AG20443 (cell line): ENCODE measurements at places on chromosomes 6 and 20.

- no peak for DNase-seq
Measured at GRCh38 chr20:44392776-44393607, 37.5 kb downstream of the HNF4A start.

GRCh38 chr6:143556529-143556928 is 45.0 kb upstream of the FUCA2 start:
- peak; percentile 87 for DNase-seq

GRCh38 chr6:104286641-104287040 is 573.1 kb downstream of the HACE1 start:
- DNase-seq = no peak

- DNase-seq = no peak
Measured at GRCh38 chr6:52552278-52552643, 24.6 kb downstream of the TRAM2 start.

- DNase-seq = no peak
Measured at GRCh38 chr6:142550310-142551063, 248.7 kb downstream of the ADGRG6 start.

GRCh38 chr20:54570561-54570960 is 95.2 kb downstream of the DOK5 start:
- DNase-seq = no peak

- DNase-seq = peak; percentile 69
Measured at GRCh38 chr20:23419995-23420901, 1.0 kb downstream of the NAPB start.

GRCh38 chr20:10022625-10023024 is 12.2 kb upstream of the ANKEF1 start:
- no peak for DNase-seq

DNA sequence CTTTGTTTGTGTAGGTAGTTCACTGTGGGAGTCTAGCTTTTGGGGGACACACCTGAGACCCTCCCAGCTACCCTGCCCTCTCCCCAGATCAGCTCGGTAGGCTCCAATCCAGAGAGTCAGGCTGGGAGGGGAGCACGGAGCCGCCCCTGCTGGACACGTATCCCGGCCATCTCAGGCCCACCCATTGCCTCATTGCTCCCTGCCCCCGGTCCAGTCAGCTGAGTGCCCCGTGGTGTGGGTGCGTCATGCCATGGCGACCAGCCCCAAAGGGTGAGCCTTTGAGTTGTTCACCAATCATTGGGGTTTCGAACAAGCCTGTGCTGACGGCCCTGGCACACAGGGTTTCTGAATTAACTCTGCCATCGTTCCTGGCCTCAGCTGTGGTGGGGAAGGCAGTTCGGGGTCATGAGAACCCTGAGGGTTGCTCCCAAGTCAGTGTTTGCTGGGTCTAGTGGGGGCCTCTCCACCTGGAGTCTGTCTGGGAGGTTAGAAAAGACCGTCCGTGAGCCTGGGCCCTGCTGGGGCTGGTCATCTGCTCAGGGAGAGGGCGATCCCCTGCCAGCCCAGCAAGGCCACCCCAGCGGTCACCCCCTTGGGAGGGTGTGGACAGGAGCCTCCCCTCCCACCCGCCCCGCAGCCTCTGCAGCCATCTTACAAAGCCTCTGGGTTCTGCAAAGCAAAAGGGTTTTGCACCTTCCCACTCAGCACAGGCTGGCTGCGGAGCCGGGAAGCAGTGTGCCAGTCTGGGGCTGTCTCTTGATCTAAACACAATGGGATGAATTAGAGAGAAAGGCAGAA is 34.5 kb downstream of the NTSR1 start:
- no peak for DNase-seq

- no peak for DNase-seq
Measured at GRCh38 chr20:36002855-36003254, 34.5 kb downstream of the CNBD2 start.

- DNase-seq = no peak
Measured at GRCh38 chr6:146909376-146909775, 294.8 kb upstream of the STXBP5 start.

DNA sequence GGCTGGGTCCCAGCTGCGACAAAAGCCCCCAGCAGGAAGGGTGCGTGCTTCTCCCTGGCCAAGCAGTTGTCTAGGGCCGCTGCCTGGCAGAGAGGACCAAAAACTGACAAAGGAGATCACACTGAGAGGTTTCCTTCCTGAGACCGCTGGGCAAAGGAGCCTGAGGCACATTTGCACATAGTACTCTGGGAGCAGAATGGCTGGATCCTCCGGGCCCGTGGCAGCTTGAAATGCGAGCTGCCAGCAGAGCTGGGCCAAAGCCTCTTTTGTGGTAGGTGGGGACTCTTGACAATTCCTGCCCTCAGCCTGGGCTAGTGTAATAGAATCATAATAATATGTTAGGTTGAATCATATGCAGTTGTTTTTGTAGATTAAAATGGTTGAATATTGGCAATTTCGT is 33.1 kb upstream of the RNF8 start:
- no peak for DNase-seq

DNA sequence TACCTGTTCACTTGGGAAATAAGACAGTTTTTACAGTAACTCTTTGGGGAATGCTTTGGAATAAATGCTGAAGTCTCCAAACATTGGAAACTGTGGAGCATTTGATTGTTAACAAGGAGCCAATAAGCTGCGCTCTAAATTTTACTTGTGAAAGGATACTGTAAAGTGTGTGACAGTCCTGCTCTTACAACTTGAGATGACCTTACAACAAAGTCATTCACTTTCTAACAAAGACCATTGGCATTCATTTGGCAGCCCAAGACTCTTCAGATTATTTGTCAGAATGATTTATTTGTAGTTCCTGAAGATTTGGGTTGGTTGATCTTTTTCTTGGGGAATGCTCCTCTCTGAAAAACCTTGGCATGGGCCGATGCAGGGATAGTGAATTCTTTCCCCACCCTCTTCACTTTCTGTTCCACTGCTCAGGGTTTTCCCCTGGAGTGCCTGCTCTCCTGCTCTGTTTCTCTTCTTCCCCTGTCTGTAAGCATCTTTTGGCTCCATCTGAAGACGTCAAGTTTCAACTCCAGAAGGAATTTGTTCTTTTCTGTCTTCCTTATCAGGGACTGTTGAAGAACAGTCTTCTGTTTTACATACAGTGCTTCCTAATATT is 116.4 kb downstream of the AKAP7 start:
- peak; percentile 17 for DNase-seq

DNA sequence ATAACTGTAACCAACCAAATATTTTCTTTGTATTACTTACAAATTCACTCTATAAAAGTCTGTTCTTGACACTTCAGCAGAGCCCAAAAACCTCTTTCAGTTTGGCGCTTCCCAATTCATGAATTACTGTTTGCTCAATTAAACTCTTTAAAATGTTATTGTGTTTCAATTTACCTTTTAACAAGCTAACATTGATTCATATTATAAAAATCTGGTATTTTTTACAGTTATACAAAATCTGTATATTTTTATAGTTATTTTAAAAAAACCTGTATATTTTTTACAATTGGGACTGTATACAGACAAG is 75.3 kb upstream of the E2F3 start:
- no peak for DNase-seq

DNA sequence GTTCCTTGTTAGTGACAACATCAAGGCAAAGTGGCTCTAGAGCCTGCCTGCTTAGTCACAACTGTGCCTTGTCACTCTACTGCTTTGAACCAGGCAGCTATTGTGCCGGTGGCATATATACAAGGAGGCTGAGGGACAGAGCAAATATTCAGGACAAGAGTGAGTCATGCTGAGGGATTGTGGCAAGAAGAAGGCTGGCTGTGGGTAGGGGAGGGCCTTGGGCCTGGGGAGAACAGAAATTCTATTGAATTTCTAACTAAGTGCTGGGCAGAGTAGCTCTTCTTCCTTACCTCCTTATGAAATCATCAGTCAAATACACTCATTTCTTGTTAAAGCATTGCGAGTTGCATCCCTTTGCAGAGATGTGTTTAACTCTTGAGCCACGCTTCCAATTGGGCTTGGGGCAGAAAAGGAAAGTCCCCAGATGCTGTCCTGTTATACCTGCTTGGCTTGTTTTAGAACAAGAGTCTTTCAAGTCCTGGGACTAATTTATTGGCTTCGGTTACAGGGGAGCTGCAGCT is 59.7 kb downstream of the PFDN4 start:
- peak; percentile 34 for DNase-seq

DNA sequence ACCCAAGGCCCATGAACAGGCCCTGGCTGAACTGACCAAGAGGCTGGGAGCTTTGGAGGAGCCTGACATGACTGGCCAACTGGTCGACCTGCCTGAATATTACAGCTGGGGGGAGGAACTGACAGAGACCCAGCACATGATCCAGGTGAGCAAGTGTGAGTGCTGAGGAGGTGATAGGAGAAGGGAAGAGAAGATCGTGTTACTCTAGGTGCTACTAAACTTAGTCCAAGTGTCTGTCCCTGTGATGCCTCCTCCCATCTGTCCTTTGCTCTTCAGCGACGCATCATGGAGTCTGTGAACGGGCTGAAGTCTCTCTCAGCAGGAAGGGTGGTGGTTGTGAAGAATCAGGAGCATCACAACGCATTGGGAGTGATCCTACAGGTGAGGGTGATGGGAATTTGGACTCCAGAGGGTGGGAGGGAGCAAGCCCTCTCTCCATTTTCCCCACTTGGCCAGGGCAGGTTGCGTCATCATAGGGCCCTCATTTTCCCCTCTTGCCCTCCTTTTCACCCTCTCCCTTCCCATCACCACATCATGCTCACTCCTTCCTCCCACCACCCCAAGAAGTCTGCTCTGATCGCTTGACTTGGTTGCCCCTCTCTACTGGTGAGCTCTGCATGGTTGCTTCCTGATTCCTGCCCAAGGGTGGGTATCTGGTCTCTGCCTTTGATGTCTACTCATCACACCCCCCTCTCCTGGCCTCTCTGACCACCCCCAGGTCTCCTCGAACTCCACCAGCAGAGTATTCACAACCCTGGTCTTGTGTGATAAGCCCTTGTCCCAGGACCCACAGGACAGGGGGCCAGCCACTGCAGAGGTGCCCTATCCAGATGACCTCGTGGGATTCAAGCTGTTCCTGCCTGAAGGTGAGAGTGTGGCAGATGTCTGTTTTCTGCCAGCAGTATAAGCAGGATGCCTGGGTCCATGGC is 4.7 kb downstream of the DXO start:
- no peak for DNase-seq

DNA sequence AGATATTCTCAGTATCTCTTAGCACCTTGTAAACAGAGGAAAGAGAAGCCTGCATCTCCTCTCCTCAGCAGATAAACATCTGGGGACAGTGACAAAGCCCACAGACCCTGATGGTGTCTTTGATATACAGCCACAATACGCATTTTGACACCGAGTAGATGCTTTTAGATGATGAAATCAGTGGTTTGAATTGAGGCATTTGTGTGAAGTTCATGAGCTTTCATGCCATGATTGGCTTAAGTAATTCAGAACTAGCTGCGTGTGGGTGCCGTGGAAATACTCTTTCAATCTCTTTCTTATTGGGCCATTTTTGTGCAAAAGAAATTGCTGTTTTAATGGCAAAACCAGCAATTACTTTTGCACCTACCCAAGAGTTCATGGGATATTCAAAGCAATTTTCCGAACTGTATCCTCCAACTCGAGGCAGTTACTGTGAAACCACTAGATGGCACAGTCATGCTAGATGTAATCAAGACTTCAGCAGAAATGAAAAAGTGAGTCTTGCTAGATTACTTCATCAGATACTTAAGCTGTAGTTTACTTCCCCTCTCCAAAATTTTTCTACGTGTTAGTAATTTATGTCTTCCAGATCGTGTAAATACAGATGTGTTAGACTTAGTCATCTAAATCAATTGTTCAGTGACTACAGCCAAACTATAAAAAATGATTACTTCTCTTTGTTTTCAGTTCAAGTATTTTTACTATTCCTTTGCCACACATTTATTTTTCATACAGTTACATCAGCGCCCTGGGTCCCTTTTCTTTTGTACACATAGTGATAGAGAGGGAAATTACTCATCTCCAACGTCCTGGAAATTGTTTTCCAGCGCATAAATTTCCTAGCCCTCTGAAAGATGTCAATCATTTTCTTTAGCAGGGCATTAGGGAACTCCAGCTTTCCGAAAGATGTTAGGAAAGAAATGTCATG is 49.4 kb downstream of the IYD start:
- peak; percentile 77 for DNase-seq

GRCh38 chr6:50030777-50031562 is 9.2 kb upstream of the DEFB110 start:
- peak; percentile 20 for DNase-seq

GRCh38 chr6:110351986-110352385 is 6.2 kb downstream of the METTL24 start:
- no peak for DNase-seq

DNA sequence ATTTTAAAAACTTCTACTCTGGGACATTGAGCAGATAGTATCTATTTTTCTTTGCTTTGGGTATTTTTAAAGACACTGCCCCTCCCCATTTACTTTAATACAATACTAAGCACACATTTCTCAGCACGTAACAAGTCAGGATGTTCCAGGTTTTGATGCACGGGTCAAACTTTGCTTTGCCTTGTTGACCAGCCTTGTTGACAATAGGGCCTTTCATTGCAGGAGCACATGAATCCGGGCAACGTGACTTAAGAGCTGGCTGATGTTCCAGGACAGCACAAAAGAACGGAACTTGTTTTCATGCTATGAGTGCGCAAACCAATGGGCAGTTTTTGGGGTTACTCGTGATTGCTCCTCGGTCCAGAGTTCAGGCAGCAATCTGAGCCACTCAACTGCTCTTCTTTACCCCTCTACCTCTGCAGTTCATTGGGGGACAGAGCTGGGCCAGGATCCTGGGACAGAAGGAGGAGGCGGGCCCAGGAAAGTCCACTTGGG is 78.6 kb upstream of the SLC22A16 start:
- no peak for DNase-seq

DNA sequence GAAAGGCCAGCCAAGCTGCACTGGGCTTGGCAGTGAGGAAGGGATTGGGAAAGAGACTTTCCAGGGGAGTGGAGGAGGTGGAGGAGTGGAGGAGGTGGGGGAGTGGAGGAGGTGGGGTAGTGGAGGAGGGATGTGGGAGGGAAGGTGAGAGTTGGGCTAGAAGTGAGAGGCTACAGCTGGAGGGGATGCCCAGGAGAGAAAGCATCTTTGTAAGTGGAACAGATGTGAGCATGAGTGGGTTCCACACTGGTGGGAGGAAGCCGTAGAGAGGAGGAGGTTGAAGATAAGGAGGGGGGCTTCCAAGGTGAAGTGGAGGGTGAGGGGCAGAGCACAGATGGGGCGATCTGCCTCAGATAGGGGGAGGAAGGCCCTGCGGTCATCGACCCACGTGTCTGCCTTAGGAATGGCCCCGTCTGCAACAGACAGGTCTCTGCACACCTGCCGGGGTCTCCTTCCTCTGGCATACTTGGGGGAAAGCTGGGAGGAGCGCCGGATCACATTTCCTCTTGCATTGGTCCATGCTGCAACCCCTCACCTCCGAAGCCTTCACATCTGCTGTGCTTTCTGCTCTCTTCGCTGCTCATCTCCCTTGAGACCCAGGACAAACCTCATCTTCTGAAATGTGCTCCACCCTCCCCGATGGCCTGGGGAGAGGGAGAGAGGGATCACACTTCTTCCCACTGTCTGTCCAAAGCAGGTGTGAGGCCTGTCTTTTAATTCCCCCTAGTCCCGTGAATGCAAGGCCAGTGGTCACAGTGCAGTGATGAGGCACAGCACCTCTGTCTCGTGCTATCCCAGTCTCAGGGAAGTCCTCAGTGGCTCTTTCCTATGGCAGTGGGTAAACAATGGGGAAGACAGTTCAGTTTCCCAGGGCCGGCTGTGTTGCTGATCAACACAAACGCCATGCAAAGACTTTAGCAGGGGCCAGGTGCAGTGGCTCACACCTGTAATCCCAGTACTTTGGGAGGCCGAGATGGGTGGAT is 48.6 kb upstream of the SNX9 start:
- DNase-seq = peak; percentile 63

- no peak for DNase-seq
Measured at GRCh38 chr6:147758303-147758702, 249.8 kb downstream of the SAMD5 start.
